ENCODE measurements at places on chromosomes 6 and 20.

DNA sequence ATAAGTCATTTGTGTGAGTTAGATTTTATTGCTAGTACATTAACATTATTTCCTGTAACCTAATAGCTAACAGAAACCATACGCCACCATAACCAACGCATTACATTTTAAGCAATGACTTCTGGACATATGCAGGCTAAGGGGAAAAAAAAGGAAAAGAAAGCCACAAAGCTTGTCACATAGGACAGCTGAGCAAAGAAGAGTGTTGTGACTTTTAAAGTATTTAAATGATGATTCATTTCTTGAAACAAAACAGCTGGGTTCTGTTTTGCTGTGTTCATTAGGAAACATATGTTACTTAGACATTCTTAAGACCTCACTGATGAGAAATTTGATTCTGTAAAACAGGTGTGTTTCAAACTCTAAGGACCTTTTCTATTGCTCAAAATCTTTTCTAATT is 171.4 kb downstream of the COL9A1 start:
- DNase-seq: peak; percentile 56

GRCh38 chr20:13265941-13266340 is 44.9 kb downstream of the ISM1 start:
- no peak for DNase-seq

- DNase-seq: no peak
Measured at GRCh38 chr6:132210886-132211563, 190.2 kb downstream of the MOXD1 start.

- DNase-seq: peak; percentile 70
Measured at GRCh38 chr6:28880894-28881780, 42.6 kb downstream of the TRIM27 start.

DNA sequence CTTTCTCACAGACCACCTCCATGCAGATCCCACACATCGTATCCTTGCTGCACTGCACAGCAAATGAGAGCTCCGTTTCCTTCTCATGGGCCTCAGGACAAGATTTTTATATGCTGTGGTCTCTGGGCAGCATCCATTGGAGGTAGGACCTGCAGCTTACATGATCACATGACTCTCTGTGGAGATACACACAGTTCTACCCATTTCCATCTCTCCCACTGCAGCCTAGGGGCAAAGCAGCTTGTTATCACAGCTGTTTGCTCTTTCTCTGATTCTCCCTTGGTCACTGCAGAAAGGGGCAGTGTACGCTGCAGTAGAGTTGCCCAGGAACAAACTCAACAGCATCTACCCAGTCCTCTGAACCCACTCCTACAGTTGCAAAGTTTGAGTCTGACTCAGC is 48.9 kb downstream of the ZNF334 start:
- no peak for DNase-seq
